ENCODE measurements at places on chromosomes 16 and 17. TPM values are rescaled to one million over a fixed set of nuclear protein-coding genes. Genes with fewer than 3 reads are reported as not detected.

- DNase-seq: no peak
Measured at GRCh38 chr16:81767987-81768592, 11.0 kb upstream of the PLCG2 start.

GRCh38 chr17:76681222-76682137, 29.3 kb downstream of the MXRA7 start:
- peak; percentile 64 for DNase-seq

GRCh38 chr17:36942019-36942599, 4.8 kb downstream of the LHX1 start:
- no peak for DNase-seq

GRCh38 chr17:1323336-1323735, 43.9 kb downstream of the TRARG1 start:
- no peak for DNase-seq

- DNase-seq: no peak
Measured at GRCh38 chr17:66458782-66459181, 156.4 kb downstream of the PRKCA start.

GRCh38 chr16:76265434-76266045, 11.7 kb upstream of the CNTNAP4 start:
- peak; percentile 42 for DNase-seq

The SLC5A10 gene
- not detected for total RNA-seq

- DNase-seq: no peak
Measured at GRCh38 chr17:17147821-17148220, 58.3 kb downstream of the PLD6 start.

GRCh38 chr17:73007407-73007806, 85.1 kb downstream of the SLC39A11 start:
- no peak for DNase-seq

The G6PC1 gene
- not detected for total RNA-seq

Data from HT1080 (cell line).